ENCODE measurements at places on chromosomes 1 and 21.

GRCh38 chr1:169779150-169779549 lies 15.6 kb downstream of the METTL18 start:
- no peak for DNase-seq
- no peak overlapping the region for H3K4me3 ChIP-seq
- no peak overlapping the region for H3K27ac ChIP-seq
- no peaks in the 10 kb centered on the region for H3K27me3 ChIP-seq
- H3K4me1 ChIP-seq: no peaks in the 10 kb centered on the region

GRCh38 chr1:220484135-220484534 lies 43.8 kb upstream of the MARK1 start:
- H3K4me3 ChIP-seq: no peak overlapping the region
- DNase-seq: no peak
- no peaks in the 10 kb centered on the region for H3K27me3 ChIP-seq
- H3K36me3 ChIP-seq: no peaks in the 10 kb centered on the region

- H3K27ac ChIP-seq: no peak overlapping the region
- no peak overlapping the region for H3K4me3 ChIP-seq
- H3K27me3 ChIP-seq: no peaks in the 10 kb centered on the region
- H3K36me3 ChIP-seq: no peaks in the 10 kb centered on the region
Measured at GRCh38 chr1:172720339-172720738, 61.4 kb downstream of the FASLG start.

GRCh38 chr1:229479660-229480399 lies 28.3 kb downstream of the NUP133 start:
- no peaks in the 10 kb centered on the region for H3K27me3 ChIP-seq
- H3K4me1 ChIP-seq: no peaks in the 10 kb centered on the region
- peaks cover 89% of the 10 kb centered on the region for H3K36me3 ChIP-seq
- H3K4me3 ChIP-seq: no peak overlapping the region

DNA sequence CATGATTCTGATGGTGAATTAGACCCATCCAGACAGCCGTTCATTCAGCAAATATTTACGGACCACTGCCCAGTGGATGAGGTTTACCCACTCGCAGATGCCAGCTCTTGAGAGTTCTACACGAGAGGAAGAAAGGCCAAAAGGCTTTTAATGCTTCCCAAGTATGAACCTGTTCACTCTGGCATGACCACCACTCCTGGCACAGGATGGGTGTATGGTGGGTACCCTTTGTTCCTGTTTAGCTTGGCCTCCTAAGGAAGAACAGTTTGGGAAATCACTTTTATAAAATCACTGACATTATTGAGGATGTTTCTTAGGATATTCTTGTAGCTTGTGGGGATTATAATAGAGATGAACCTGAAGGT lies 67.2 kb downstream of the HMGB4 start:
- no peaks in the 10 kb centered on the region for H3K36me3 ChIP-seq
- no peak overlapping the region for H3K27ac ChIP-seq
- no peaks in the 10 kb centered on the region for H3K4me1 ChIP-seq
- no peak overlapping the region for H3K4me3 ChIP-seq
- H3K27me3 ChIP-seq: no peaks in the 10 kb centered on the region
